ENCODE measurements at places on chromosomes 3 and 15.

DNA sequence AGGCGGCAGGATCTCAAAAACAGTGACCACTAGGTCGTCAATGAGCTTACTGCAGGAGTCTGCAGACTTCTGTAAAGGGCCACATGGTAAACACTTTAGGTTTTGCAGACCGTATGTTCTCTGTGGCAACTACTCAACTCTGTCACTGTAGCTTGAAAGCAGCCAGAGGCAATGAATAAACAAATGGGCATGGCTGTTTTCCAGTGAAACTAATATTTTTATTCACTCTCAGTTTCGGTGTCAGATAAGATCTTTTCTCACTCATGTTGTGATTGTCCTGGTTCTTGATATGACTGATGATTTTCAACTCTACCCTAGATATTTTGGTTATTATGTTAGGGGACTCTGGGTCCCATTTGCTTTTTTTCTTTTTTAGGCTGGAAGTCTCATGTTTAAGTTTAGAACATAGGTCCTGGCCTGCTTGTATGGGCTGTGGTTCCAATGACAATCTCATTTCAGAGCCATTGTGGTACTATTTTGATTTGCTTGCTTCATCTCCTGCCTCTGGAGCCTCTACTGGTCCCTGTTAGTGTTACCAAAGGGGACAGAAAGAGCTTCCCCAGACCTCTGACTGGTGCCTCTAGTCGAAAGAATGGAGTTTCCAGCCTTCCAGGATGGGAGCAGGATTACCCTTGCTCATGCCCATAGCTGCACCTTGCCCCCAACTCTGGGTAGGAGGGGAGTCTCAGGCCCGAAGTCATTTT is 222.0 kb downstream of the STT3B start:
- no peak for DNase-seq

- no peak for DNase-seq
Observed at GRCh38 chr3:20319551-20319950, 133.5 kb upstream of the SGO1 start.

DNA sequence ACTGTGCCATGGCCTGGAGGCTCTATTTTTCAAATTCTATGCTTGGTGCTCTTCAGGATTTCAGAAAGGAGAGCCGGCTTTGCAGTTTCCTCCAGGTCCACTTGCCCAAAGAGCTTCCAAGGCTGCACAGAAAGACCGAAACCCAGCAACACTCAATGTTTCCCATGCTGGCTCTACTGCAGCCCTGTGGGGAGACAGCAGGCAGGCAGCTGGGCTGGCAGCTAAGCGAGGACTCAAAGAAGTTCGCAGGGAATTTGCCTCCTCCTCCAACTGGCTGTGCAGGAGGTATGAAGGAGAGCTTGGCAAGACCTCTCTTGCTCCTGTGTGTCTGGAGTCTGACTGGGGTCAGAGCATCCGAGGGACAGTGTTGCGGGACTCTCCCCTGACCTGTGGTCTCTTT is 17.4 kb upstream of the ITGA11 start:
- no peak for DNase-seq

- no peak for DNase-seq
Observed at GRCh38 chr3:23077126-23077525, 126.0 kb upstream of the UBE2E2 start.

- DNase-seq, result no peak
Observed at GRCh38 chr15:93088200-93088980, 621 bp downstream of the RGMA start.

All from NCI-H1694 (cell line).